ENCODE measurements at places on chromosomes 6 and 20.

GRCh38 chr6:98547634-98548033 lies 286.7 kb upstream of the POU3F2 start:
- peak; percentile 34 for DNase-seq

GRCh38 chr20:52083627-52084232 lies 107.8 kb downstream of the ZFP64 start:
- peak; percentile 84 for DNase-seq

- no peak for DNase-seq
Observed at GRCh38 chr20:46694484-46694883, 5.2 kb upstream of the TP53RK start.

DNA sequence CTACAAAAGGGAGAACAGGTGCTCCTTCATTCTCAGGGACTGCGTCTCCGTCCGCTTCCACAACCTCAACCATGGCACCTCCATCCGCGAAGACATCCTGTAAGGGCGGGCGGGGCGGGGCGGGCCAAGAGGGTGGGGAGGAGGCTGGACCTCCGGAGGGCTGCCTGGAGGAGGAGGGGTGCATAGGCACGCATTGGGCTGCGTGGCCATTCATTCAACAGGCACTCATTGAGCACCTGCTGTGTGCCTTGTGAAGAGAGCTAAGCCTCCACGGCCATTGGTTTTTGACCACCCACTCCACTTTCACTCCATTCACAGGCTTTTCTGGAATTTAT lies 435 bp downstream of the ZSWIM3 start:
- DNase-seq: no peak

- peak; percentile 35 for DNase-seq
Observed at GRCh38 chr20:9119776-9120175, 50.9 kb downstream of the PLCB4 start.

DNA sequence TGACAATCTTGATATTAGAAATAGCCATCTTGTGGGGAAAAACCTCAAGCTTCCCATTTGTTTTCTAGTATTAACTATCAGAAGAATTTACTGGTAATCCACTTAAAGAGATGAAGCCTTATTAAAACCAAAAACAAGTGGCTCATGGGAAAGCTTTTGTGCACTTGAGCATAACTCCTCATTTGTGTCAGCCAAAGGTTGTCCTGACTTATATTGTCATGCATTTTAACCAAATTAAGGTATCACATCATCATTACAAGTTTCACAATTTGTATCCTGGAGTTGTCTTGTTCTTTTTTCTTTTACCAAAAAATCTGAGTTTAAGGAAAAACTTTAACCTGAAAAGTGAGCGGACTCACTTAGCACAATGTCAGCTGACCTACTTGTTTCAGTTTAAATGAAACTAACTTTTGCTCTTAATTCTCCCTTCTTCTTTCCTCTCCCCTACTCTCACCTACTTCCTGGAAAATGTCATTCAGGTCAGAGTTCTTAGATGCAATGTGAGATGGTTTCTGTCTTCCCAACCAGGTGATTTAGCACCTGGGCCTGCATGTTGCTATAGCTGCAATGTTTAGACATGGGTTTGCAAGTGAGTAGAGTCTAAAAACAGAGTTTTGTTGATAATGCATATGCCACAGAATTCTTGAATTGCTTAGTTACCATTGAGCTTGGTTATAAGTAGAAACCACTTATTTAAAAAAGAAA lies 82.8 kb downstream of the TNFAIP3 start:
- DNase-seq: no peak

- DNase-seq: no peak
Observed at GRCh38 chr6:92011681-92012245, 1407.6 kb downstream of the EPHA7 start.

GRCh38 chr6:85544776-85545175 lies 48.9 kb downstream of the SNX14 start:
- DNase-seq: peak; percentile 15

GRCh38 chr6:30042914-30043313 lies 18.2 kb upstream of the POLR1H start:
- no peak for DNase-seq

- DNase-seq: no peak
Observed at GRCh38 chr6:127902933-127903332, 2.1 kb upstream of the THEMIS start.

DNA sequence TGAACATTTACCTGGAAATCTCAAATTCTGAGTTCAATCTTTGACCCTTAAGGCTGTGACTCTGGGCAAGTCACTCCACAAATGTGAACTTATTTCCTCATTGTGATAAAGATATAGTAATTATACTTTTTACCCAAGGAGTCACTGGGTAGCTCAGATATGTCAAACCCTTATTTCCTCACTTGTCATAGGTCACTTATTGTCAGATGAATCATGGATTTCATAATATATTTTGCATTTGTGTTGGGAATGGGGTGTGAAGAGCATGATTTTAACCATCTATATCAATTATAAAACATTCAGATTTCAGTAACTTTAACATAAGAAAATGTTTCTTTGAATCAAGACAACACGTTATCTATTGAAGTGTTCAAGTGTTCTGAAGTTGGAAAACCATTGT lies 3.7 kb upstream of the CARMIL1 start:
- DNase-seq: no peak

All from astrocyte of the hippocampus (primary cell).